CD4-positive, alpha-beta memory T cell (primary cell): ENCODE measurements at places on chromosomes 7 and 10. TPM values are rescaled to one million over a fixed set of nuclear protein-coding genes. Genes with fewer than 3 reads are reported as not detected.

- no peak for DNase-seq
These were observed 5.5 kb downstream of the IL15RA start for GRCh38 chr10:5971886-5972285.

The RALA gene
- total RNA-seq, result 47.7 TPM

DNA sequence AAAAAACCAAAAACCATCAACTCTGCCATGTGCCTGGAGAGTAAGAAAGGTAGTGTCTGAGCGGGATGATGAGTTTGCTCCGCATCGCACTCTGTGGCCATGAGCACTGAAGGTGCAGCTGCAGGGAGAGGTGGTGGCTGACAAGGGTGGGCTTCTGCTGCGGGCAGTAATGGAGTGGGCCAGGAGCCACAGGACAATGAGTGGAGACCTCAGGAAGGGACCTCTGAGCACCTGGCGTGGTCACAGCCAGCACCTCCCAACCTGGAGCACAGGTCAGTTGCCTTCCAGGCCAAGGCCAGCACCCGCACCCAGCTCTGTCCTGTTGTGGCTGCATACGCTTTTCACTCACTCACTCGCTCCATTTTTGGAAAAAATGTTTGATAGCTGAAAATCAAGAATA, 115.5 kb downstream of the ANKRD61 start:
- no peak for DNase-seq

- DNase-seq, result no peak
These were observed 22.7 kb upstream of the AKR1B10 start for GRCh38 chr7:134504660-134505164.

The SPAM1 gene
- total RNA-seq, result not detected

The ENTPD1 gene
- total RNA-seq, result 1.6 TPM

The OR6V1 gene
- not detected for total RNA-seq

The AZGP1 gene
- not detected for total RNA-seq

DNA sequence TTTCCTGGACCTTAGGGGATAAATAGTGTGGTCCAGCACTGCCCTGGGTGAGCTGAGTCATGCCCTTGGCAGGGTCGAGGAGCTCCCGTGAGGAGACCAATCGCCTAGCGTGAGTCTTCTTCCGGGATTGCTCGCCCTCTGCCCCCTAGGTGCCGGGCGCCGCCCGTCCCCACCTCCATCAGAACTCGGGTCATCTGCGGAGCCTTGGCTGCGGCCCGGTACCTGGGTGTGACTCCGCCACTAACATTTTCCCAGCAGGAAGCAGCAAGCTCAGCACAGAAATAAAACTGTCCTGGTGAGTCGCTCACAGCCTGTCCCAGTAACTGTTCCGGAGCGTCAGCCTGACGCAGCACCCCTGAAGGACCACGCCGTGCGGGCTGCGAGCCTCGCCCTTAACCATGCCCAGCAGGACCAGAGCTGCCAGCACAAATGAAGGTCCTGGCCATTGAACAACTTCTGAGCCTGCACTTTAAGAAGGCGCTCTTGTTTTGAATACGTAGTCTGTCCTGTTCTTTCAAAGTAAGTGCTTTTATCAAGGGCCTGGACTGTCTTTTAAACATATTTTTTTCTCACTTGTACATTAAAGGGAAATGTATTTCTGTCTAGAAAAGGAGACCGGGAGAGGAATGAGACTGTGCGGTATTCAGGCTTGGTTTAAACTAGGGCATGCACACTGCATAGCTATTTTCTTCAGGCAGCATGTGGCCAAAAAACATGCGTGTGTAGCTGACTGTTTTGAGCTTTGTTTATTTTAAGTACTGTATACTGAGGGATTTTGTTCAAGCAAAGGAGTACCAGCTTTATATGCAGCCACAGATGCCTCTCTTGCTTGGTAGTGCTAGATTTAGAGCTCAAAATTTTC, 136.7 kb downstream of the HECW1 start:
- DNase-seq, result no peak

The ASIC3 gene
- total RNA-seq, result 10.6 TPM
